ENCODE measurements at places on chromosomes 6 and 20.

DNA sequence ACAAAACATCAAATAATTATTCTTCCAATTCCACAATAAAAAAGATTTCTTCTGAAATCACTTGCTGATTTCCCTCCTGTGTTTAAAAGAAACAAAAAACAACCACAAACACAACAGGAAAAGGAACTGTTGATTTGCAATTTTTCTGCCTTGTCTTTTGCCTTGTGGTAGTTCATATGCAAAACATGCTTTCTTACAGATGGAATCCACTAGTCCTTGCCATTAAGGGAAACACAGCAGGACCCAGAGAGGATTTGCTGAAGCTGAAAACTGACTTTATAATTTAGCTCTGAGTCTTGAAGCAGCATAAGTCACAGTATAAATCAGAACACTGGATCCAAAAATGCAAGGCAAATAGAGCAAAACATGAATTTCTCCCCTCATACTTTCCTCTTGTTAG, 328.8 kb downstream of the PHF3 start:
- no peak for DNase-seq

- DNase-seq: no peak
Measured at GRCh38 chr20:57470212-57470522, 54.8 kb downstream of the CTCFL start.

DNA sequence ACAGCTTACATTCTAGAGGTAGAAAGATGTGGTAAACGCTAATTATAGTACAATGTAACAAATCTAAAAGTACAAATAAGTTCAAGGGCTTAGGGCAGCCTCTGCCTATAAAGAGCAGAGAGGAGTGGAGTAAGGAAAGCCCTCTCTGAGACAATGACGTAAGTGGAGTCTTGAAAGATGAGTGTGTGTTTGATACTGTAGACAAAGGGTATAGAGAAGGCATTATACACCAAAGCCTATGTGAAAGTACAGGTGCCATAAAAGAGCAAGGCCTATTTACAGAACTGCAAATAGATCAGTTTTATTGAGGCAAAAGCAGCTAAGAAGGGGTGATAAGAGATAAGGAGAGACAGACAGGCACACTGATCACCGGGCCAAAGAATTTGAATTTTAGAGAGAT, 10.9 kb downstream of the GOPC start:
- no peak for DNase-seq

- DNase-seq: no peak
Measured at GRCh38 chr6:165861226-165861625, 198.2 kb upstream of the PDE10A start.

- DNase-seq: no peak
Measured at GRCh38 chr20:43160941-43161340, 28.8 kb downstream of the PTPRT start.

DNA sequence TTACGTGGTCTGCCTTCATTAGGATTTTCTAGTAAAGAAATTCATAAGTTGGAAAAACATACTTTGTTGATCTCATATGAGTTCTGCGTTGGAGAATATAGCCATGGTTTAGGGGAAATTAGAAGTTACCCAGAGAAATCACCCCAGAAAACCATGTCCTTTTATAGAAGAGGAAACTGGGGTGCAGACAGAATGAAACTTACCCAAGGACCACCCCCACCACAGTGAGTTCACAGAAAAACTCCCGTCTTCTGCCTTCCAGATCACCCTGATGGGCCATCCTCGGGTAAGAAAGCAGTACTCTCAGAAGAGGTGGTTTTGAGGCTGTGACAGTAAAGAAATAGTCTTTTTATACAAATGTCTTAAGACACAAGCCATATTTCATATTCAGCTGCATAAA, 25.1 kb upstream of the MAFB start:
- DNase-seq: no peak

GRCh38 chr20:63005365-63005861, 1.4 kb downstream of the BHLHE23 start:
- no peak for DNase-seq

DNA sequence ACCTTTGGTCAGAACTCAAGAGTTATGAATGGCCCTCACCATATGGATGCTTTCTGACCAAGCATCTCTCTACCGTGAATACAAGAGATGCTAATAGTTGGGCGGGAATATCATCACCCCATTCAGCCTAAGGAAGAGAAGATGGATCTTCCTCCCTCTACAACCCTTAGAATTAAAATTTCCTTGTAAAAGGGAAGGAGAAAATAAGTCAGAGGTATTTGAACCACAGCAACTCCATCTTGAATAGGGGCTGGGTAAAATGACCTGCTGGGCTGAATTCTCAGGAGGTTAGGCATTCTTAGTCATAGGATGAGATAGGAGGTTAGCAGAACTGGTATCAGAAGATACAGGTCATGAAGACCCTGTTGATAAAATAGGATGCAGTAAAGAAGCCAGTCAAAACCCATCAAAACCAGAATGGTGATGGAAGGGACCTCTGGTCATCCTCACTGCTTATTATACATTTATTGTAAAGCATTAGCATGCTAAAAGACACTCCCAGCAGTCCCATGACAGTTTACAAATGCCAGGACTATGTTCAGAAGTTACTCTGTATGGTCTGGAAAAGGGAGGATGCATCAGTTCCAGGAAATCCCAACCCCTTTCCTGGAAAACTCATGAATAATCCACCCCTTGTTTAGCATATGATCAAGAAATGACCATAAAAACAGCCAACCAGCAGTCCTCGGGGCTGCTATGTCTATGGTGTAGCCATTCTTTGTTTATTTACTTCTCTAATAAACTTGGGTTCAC, 101.2 kb downstream of the DTNBP1 start:
- DNase-seq: no peak

- peak; percentile 24 for DNase-seq
Measured at GRCh38 chr6:33147807-33148666, 44.2 kb downstream of the COL11A2 start.

DNA sequence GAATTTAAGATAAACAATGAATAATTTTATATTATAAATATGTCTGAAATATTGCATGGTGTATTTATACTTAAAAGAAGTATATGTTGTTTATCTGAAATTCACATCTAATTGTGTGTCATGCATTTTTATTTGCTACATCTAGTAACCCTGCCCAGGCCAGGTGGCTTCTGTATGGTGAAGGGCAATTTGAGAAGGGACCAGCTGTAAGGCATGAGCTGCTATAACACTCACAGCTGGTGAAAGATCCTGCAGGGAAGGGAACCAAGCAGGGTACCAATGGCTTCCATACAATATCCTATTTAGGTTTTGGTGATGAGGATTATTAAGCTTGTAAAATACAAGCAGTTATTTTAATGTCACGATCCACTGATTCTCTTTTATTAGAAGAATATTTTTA, 921.8 kb upstream of the GJE1 start:
- no peak for DNase-seq

GRCh38 chr20:32191873-32192272, 15.7 kb downstream of the PLAGL2 start:
- DNase-seq: no peak

GRCh38 chr6:6655805-6656251, 67.3 kb downstream of the LY86 start:
- DNase-seq: no peak

DNA sequence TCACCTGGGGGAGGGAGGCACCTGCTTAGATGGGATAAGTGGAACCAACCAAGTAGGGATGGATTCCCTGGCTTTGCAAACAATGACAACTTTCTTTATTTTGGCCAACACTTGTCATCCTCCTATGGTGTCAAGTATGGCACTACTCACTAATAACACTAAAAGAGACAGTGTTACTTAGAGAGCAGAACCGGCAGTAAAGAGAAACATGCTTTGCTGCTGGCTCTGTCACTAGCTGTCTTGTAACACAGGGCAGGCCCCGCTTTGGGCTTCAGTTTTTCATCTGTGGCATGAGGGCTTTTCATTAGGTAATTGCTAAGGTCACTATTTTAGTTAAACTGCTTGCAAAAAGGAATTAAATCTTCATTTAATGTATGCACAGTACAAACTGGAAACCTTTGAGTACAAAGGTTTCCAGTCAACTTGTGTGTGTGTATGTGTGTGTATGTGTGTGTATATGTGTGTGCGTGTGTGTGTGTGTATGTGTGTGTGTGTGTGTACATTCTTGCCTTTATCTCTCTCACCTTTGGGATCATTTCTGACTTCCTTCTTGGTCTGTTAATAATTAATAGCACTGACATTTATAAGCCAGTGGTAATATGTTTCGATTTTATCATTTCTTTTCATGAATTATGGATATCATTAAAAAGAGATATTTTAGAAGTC, 64.7 kb downstream of the BTBD3 start:
- DNase-seq: no peak

DNA sequence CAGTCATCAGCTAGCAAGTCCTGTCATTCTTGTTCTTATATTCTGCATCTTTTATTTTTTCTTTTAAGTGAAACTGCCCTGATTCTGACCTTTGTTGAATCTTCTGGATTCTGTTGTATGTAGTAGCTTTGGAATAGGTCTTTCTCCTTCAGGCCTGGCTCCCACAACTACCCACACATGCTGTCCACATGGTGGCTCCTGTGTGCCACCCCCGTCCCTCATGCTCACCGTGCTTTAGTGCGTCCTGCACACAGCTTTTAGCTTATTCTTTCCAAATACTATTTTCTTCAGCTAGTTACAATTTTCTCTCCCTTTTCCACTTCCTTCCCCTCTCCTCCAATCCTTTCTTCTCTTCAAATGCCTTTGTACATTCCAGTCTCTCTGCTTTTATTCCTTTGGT, 61.8 kb downstream of the CTNNBL1 start:
- DNase-seq: no peak

DNA sequence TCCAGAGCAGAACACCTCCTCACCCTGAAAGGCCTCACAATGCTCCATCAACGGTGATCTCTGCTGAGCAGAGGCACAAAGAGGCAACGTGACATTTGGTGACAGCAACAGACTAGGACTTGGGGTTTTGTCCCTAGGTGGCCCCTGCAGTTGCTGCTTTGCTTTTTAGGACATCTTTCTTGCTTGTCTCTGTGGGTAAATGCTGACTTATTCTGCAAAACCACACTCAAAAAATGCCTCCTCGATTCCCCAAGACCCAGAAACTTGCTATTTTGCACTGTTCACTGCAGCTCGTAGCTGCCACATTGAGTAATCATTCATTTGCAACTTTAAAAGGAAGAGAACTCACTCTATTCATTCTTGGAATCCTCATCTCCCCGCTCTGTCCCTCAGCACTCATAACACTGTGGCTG, 209.9 kb downstream of the LY86 start:
- DNase-seq: no peak

GRCh38 chr6:79810871-79811270, 136.5 kb downstream of the ELOVL4 start:
- no peak for DNase-seq

DNA sequence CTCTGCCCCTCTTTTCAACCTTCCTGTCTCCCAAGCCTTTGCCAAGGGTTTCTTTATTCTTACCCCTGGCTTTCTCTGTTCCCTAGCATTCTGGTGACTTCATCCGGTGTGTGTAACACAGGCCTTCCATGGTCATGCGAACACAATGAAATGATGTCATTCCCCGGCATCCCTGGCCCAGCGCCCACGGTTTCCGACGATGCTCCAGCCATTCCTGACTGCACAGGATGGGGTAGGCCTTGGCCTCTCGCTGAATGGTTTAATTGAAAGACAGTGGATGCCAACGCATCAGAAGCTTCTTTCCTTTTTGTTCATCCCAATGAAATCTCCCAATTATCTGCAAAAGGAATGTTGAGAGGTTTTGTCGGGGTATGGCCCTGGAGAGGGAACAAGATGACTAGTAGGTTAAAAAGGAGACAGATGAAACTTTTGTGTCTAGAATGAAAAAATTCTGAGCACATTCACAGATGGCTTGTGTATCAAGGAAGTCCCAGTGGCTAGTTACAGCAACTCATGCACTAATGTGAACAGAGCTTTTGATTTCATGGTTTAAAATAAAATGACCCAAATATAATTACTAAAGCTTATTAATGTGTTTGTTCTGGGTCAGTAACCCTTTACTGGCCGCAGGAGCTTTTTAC, 655.0 kb downstream of the QKI start:
- no peak for DNase-seq

- DNase-seq: peak; percentile 37
Measured at GRCh38 chr20:64065974-64066343, 3.0 kb downstream of the TCEA2 start.

GRCh38 chr20:60749804-60750602, 502.1 kb upstream of the CDH4 start:
- no peak for DNase-seq

- no peak for DNase-seq
Measured at GRCh38 chr6:30743099-30744053, 889 bp upstream of the FLOT1 start.

DNA sequence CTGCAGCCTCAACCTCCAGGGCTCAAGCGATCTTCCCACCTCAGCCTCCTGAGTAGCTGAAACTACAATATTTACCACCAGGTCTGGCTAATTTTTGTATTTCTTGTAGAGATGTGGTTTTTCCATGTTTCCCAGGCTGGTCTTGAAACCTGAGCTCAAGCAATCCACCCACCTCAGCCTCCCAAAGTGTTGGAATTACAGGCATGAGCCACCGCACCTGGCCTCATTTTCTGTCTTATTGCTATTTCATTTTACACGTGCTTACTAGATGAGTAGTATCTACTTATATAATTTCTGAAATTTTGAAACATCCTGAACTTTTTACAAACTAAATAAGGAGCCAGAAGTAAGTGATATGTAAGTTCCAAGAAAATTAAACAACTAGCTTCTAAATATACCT, 34.6 kb downstream of the CLIC5 start:
- DNase-seq: no peak

DNA sequence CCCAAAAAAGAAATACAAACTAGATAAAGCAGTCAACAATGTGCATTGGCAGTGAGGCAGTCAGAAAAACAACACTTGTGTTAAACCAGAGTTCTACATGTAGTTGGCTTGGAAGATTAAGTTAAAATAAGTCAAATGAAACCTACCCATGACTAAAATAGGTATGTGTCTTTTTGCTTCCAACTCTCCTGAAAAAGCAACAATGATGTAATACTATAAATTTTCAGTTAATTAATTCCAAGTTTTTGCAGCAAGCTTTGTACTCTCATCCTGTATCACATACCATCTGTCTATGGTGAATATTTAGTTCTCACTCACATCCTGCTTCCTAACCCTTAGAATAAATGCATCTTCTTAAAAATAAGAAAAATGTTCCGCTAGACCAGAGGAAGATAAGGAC, 261.5 kb downstream of the KIF16B start:
- DNase-seq: no peak

DNA sequence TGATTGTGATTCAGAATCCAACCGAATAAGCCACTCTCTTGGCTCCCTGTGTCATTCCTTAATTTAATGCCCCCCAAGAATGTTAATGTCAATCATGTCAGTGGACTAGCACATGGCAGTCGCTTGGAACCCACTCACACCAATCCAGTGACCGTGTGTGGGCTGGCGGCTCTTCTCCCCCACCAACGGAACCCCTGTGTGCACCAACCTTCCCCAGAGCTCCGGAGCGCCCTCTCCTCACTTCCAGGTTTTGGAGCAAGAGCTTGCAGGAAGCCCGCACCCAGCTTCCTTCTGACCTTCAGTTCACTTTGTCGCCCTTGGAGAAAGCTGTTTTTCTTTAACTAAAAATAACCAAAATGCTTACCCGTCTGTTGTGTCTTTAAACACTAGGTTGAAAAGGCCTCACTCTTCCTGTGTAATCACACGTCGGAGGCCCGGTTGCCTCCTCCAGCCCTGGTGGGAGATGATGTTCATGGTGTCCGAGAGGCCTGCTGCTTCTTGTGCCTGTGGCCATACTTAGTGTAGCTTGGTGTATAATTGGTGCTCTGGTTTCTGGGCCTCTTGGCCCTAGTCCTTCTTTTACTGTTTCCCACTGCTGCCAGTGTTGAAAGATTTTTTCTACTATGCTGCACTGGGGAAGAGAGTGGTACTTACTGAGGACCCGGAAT, 17.8 kb upstream of the MAP1LC3A start:
- no peak for DNase-seq

All from AG09309 (cell line).